ENCODE measurements at places on chromosomes 13 and 19.

DNA sequence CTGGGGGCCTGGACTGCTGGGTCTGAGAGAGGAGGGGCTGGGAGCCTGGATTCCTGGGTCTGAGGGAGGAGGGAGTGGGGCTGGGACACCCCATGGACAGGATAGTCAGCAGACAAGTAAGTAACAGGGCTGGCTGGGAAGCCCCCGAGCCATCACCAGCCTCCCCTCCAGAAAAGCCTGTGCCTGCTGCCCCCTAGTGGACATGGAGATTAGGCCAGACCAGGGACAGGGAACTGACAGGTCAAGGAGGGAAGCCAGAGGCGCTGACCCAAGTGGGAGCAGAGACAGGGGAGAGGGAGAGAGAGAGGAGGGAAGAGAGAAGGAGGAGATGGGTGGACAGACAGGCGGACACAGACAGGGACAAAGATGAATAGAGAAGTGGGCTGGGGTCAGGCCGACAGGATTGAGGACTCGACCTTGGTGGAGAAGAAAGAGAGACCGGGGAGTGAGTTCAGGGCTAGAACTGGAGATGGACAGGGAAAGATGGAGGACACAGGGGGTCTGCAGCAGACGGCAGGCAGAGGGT lies 6.7 kb upstream of the ERFL start:
- DNase-seq, result peak; percentile 50

- no peak for DNase-seq
These were observed 238.0 kb downstream of the LHFPL6 start for GRCh38 chr13:39364947-39365468.

GRCh38 chr19:13484166-13484565 lies 22.1 kb downstream of the CACNA1A start:
- no peak for DNase-seq

DNA sequence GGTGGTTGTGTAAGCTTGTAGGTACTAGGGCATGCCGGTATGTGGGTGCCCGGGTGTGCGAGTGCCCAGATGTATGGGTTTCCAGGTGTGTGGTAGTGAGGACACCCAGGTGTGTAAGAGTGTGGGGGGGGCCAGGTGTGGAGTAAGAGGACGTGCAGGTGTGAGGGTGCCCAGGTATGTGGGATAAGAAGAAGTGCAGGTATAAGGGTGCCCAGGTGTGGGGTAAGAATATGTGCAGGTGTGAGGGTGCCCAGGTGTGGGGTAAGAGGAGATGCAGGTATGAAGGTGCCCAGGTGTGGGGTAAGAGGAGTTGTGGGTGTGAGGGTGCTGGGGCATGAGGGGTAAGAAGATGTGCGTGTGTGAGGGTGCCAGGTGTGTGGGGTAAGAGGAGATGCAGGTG lies 14.3 kb downstream of the MARK4 start:
- no peak for DNase-seq

DNA sequence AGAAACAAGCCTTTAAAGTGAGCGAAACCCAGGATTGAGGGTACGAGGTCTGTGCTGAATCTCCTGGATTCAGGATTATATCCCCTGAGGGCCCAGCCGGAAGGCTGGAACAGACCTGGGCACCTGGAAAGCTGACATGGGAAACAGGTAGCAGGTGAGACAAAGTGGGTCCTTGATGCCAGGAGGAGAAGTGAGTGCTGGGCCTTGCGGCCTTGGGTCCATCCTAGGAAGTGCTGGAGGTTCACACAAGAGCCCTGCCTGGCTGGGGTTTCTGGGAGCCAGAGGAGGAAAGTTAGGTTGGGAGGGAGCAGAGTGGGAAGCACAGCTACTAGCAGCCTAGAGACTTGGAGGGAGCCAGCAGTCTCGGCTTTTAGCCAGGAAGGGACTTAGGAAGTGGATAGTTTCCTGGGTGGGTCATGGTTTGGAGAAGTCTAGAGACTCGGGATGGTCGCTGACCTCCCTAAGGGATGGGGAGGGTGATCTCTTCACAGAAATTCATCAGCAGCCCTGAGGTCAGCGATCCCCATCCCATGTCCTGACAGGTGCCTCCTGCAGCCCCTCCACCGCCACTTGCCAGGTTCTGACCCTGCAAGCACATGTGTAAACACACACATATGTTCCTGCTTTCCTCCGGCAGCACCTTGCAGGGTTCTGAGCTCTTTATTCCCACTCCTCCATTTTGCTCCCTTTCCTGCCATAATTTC lies 29.4 kb upstream of the ZNF492 start:
- no peak for DNase-seq

DNA sequence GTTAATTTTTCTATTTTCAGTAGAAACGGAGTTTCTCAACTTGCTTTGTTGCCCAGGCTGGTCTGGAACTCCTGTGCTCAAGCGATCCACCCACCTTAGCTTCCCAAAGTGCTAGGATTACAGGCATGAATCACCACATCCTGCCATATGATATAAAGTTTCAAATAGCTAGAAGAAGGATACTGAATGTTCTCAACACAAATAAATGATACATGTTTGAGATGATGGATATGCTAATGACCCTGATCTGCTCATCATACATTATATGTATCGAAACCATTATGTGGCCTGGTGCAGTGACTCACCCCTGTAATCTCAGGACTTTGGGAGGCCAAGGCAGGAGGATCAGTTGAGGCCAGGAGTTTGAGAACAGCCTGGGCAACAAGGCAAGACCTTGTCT lies 11.5 kb downstream of the CIB3 start:
- no peak for DNase-seq

DNA sequence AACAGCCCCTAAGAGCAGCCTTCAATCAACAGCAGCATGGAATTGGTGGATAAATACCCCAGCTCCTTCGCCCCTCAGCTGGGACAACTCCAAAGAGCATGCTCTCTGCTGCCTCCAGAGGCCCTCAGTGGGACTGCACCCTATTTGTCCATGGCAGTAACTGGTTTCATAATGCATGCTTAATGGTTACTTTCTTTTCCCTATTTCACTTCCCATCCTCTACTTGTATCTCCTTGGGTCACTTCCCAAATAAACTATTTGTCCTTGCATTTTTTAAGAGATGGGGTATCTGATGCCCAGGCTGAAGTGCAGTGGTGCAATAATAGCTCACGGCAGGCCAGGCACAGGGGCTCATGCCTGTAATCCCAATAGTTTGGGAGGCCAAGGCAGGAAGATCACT lies 13.5 kb upstream of the TPM4 start:
- no peak for DNase-seq

- DNase-seq, result no peak
These were observed 1256.5 kb downstream of the EFNB2 start for GRCh38 chr13:105278943-105279381.

- DNase-seq, result no peak
These were observed 21.6 kb downstream of the NLRP4 start for GRCh38 chr19:55857974-55858373.
